ENCODE measurements at places on chromosomes 2 and 18.

DNA sequence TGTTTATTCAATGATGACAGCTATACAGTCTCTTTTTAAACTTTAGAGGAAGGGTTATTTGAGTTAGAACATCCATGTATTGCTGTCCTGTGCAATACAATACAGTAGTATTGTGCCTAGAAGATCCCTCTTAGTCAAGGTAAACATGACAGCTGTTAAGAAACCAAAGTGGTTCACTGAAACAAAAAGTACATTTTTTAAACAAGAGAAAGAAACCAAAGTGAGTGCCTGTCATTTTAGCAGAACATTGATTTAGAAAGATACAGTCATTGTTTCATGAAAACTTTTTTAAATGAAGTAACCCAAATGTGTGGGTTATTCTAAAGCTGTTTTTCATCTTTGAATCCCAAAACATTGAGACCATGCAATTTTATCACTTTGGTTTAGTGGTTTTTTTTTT is 15.5 kb downstream of the ITPRID2 start:
- no peak for DNase-seq

DNA sequence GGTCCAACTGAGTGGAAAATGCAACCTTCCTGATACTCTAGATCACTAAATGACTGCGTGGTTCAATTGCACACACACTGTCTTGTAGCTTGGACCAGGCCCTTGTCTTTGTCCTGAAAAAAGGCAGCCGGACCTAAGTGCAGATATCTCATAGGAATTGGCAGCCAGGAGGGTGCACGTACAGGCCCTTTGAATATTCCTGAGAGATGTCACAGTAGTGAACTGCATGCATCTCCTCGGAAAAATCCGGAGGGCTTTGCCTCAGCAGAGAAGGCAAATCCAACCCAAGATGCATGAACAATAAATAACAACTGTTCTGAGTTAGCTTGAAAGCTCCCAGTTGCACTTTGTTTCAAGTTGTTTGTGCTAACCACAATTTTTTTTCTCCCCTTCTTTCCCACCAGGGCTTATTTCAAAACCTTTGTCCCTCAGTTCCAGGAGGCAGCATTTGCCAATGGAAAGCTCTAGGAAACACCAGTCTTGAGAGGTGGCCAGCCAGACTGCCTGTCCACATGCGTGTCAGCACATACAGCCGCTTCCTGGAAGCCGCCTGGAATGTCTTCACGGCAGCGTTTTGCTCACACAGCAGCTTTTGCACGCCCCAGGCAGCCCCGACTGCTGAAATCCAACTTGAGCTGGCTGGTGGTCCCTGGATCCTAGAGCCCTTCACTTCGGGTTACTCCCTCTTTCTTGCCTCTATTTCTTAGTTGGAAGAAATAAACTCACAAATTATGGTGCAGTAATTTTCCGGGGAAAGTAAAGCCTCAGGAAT is 54.4 kb upstream of the FOSL2 start:
- no peak for DNase-seq

- DNase-seq, result no peak
Observed at GRCh38 chr2:140786585-140786984, 1344.2 kb downstream of the LRP1B start.

- DNase-seq, result no peak
Observed at GRCh38 chr2:198890490-198890889, 567.2 kb downstream of the SATB2 start.

DNA sequence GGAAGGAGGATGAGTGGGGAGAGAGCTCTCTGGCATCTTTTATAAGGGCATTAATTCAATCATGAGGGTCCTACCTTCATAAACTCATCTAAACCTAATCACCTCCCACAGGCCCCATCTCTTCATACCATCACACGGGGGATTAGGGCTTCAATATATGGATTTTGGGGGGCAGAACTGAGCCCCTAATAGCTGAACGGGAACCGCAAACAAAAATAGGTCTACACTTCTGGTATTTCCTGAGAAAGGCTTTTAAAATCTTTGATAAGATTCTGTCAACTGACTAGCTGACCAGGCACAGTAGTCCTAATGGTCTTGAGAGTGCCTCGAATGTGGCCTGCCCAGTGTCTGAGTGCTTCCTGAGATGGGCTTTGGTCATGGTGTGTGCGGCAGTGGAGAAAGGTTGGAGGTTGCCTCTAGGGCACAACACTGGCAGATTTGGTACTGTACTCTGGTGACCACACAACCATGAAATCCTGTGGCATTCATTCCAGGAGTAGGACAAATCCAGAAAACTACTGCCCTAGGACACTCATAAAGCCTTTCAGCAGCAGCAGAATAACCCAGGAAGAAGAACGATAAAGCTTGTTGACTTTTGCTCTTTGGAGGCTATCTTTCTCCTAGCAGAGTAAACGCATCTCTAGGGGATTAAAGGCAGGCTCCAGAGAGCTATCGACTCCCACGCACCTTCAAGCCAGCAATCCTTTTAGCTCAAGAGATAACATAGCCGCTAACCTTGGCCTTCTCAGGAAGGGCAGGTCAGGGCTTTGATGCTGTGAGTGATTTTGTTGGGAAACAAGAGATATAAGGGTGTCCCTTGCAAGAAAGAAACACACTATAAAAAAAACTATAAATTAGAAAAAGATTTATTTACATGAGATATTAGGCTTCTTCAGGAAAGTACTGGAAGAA is 12.3 kb upstream of the APOB start:
- no peak for DNase-seq

- DNase-seq, result no peak
Observed at GRCh38 chr18:47809420-47809819, 121.0 kb downstream of the SMAD2 start.

DNA sequence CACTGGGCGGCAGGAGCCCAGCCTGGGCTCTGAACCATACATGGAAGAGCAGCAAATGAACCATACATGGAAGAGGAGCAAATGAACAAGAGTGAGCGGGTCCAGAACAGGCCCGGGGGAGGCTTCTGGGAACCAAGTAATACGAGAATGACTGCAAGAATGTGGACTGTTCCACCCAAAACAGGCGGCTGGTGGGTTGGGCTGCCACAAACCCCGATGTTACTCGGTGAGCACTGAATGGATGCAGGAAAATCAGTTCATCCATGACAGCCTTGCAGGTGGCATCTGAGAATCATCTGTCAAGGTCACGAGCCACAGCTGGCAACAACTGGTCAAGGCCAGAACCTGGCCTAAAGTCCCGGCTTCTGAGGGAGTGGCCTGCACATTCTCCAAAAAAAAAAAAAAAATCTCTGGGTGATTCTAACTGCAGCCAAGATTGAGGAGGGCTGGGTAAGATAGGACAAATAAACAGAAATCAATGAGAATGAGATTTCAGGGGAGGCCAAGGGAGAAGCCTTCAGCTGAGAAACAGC is 106.1 kb downstream of the ZNF516 start:
- no peak for DNase-seq

DNA sequence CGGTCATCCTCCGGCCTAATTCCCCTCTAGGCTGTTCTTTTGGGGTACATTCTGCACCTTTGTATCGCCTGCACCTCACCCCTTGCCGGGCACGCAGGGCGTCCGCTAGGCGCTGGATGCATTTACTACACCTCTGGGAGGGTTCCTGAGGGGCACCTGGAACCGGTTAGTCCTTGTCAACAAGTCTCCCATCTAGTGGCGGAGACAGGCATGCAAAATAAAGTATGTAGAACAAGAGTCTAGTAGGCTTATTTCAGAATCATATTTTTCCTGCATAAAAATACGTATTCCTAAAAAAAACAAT is 705 bp upstream of the TEX261 start:
- peak; percentile 58 for DNase-seq

DNA sequence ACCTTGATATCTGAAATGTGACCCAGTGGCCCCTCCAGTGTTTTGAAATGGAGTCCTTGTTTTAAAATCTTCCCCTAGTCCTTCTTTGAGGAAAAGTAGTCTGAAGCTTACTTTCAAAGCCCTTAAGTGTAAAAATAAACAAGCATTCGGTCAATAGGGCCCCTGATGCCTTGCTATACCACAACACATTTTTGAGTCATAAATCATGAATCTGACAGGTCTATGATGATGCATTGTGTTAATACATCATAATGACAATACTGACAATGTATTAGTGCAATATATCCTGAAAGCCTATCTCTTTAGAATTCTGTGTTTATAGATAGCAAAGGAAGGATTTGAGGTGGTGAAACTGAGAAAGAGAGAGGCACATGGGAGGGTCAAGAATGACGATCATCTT is 464.2 kb downstream of the MEIS1 start:
- DNase-seq, result no peak

DNA sequence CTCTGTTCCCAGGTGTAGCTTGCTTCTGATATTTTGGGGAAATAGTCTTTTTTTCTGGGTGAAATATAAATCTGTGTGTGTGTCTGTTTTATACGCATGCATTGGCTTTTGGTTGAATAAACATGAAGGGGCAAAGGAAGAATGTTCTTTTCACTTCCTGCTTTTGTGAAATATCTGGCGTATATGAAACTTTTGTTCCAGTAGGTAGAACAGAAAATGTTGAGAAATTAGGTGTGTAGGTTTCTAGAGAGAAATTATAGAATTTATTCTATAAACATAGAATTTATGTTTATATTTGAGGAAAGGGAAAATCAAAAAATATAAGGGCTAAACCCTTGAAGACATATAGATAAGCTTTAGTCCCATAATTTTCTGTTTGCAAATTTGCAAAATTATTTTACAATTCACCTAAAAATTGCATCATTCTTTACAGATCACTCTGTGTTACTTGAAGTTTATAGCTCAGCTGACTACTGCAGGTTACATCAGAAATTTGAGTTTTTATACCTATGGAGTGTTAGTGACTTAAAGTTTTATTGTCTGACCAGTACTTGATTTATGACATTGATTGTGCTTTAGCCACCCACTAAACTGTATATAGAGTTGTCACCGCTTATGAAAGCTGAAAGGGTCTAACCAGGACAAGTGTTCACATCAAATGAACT is 116.1 kb downstream of the FAM117B start:
- DNase-seq, result no peak

DNA sequence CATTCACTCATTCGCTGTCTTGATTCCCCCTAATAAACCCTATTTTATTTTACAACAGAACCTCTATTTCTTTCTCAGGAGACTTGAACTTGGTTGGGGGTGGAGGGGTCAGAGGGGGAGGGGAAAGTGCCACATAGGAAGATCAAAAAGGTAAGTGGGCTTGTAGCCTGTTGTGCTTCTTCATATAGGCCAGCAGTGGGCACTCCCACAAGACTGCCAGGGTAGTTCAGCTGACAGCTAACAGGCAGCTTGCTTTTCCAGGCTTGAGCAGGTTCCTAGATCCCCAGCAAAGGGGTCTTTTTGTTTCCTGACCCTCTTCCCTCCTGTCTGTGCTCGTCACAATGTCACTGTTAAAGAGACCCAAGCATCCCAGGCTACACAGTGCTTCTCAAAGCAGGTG is 829 bp upstream of the KIAA2012 start:
- no peak for DNase-seq

- no peak for DNase-seq
Observed at GRCh38 chr18:35458677-35459441, 38.9 kb downstream of the INO80C start.

- DNase-seq, result no peak
Observed at GRCh38 chr2:29991086-29991485, 69.7 kb upstream of the ALK start.

DNA sequence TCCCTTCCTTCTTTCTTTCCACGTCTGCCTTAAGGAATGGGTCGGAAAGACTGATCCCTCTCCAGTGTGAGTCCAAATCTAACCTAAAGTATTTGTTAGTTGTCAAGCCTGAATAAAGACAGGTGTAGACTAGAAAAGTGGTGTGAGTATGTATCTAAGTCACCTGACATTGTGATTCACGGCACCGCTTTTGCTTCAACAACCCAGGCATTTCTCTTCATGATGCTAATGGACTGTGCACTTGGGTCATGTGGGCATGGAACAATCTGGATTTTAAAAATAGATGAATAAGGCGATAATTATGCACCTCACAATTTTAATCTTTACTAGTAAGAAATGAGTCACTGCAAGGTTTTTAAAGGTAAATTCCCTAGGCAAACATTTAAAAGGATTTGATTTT is 107.5 kb downstream of the LIPG start:
- no peak for DNase-seq

DNA sequence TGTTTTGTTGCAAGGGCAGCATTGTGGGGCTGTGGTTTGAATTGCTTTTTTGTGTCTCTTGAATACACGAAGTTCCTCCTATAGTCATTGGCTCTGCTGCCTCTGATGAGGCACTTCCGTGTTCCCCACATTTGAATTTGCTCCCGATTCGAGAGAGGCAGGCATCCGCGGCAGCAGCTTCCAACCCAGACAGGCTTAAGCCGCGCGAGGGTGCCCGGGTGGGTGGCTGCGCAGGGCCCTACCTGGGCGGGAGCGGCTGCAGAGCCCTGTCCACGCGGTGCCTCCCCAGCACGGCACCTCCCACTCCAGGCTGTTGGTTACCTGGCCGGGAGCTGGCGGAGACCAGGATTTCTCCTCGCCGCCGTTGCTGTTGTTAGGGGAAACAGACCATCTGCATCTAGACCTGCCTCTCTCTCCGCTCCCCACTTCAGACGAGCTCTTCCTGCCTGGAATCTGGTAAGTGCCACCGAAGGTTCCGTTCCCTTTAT is 151.3 kb downstream of the NEDD4L start:
- DNase-seq, result no peak

DNA sequence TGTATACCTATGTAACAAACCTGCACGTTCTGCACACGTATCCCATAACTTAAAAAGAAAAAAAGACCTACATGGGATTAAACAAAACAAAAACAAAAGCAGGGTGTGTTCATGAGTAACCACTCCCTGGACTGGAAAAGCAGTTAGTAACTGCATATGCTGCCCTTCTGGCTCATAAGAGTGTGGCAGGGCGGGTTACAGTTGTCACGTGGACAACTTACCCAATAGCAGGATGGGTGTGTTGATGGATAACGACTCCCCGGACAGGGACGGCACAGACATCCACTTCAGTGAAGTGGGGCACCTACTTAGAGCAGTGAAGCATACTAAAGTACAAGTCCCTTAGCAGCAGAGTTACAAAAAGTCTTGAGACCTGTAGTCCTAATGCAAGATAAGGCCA is 136.7 kb downstream of the CCBE1 start:
- no peak for DNase-seq

- DNase-seq, result no peak
Observed at GRCh38 chr2:148501545-148501944, 143.0 kb upstream of the EPC2 start.

- no peak for DNase-seq
Observed at GRCh38 chr2:3789256-3789655, 85.9 kb downstream of the DCDC2C start.

DNA sequence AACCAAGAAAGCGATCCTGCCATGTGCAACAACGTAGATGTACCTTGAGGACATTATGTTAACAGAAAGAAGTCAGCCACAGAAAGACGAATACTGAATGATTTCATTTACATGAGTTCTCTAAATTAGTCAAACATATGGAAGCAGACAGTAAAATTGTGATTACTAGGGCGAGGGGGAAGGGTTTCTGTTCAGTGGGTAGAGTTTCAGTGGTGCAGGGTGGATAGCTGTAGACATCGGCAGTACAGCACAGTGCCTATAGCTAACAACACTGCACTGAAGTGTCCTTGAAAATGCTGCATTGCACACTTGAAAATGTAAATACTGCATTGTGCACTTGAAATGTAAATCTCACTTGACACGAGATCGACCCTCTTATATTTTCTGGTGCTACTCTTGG is 275.3 kb downstream of the GALR1 start:
- no peak for DNase-seq

Measured in GM19239 (cell line).